ENCODE measurements at places on chromosomes 7 and 10. TPM values are rescaled to one million over a fixed set of nuclear protein-coding genes. Genes with fewer than 3 reads are reported as not detected.
A peak's percentile ranks its signal among the peaks of the same experiment; 100 is the strongest.

ATOH7 gene
- 0.15 TPM for total RNA-seq

GRCh38 chr10:97977673-97978072, 52.7 kb downstream of the CRTAC1 start:
- DNase-seq: no peak

GRCh38 chr10:104937567-104937966, 296.5 kb downstream of the SORCS3 start:
- DNase-seq: no peak

GRCh38 chr10:71964743-71965515, 734 bp downstream of the CHST3 start:
- peak; percentile 81 for DNase-seq

DNA sequence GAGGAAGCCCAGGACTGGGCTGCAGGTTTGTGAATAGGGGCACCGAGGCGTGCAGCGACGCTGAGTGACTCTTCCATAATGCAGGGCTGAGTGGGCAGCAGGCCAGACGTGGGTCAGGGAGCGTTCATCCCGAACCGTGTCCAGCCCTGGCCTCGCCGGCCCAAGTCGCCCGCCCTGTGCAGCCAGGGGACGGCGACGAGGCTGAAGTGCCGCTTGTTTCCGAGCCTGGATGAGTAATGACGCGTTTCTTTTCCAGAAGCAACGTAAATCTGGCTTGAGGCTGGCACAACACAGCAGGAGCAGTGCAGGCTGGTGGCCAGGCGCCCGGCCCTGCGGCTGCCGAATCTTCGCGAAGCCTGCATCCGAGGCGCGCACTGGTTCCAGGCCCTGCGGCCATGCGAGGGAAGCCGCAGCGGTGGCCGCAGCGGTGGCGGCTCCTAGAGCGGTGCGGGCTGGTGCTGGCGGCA, 74.0 kb upstream of the SEC61G start:
- DNase-seq: peak; percentile 28

GRCh38 chr7:110623436-110623835, 467.5 kb upstream of the LRRN3 start:
- DNase-seq: no peak

DNA sequence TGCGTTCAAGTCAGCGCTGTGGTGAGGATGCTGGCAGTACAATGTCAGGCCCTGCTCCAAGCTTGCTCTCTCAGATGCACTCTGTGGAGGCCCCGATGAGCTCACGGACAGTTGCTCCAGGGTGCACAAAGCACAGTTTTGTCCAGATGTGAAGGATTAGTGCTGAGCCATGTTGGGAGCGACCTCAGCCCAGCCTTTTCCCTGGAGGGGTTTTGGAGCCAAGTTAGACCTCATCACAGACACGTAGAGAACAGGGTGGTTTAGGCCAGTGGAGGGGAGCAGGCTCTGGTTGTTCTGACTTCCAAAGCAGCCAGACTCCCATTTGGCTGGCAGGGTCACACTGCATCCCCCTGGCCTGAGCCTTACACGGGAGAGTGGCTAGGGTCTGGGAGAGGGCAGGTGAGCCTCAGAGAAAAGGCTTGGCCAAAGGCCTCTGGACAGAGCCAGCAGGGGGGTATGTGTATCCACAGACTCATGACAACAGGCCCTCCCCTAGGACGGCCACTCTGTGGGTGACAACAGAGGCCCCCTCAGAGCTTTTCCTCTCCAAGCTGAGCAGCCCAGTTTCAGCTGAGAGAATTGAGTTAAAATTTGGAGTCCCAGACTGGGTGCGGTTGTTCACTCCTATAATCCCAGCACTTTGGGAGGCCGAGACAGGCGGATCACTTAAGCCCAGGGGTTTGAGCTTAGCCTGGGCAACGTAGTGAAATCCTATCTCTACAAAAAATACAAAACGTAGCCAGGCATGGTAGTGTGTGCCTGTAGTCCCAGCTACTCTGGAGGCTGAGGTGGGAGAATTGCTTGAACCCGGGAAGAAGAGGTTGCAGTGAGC, 4.7 kb downstream of the PLAC9 start:
- peak; percentile 15 for DNase-seq

DNA sequence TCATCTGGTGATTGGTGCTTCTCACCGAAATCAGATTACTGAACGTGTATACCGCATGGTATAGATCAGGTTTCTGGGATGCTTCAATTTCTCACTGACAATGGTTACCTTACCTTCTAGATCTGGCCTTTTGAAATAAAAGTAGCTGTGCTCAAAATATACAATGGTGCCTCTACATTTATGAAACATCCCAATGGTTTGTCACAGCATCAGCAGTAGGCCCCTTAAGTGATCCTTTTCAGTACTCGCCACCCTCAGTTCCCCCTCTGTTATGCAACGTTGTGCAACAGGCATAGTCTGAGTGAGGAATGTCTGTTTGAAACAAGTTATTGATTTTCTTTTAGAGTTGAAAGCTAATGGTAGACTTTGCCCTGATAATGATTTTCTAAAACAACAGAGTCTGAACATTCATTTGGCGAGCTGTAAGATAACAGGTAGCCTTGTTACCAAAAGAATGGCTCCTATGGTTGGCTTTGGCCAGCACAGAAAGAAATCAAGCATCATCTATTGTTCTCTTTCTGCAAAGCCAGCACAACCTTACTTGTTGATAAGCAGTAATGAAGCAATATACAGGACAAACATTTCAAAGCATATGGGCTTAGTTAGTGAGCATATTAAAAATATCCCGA, 693.9 kb downstream of the PARD3 start:
- no peak for DNase-seq

DNA sequence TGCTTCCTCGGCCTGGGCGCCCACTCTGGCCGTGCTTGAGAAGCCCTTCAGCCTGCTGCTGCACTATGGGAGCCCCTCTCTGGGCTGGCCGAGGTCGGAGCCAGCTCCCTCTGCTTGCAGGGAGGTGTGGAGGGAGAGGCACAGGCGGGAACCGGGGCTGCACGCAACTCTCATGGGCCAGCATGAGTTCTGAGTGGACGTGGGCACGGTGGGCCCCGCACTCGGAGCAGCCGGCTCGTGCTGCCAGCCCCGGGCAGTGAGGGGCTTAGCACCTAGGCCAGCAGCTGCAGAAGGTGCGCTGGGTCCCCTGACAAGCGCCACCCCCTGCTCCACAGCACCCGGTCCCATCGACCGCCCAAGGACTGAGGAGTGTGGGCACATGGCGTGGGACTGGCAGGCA, 9.0 kb upstream of the PDK4 start:
- DNase-seq: no peak

DNA sequence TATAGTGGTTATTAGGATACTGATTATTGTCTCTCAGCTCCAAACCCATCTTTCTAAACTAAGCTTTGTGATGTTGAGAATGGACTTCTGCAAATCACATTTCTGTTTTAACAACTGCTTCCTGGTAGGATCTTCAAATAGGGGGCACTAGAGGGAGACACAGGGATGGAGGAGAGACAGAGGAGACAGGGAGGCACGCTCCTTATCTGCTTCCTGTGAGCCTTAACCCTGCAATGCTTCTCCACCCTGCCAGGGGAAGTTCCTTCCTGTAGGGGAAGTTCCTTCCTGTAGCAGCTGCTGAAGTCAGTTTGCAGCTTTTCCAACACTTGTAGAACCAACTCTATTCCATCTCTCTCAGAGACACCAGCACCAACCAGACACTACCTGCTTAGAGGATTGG, 847.2 kb downstream of the CCSER2 start:
- peak; percentile 19 for DNase-seq

DNA sequence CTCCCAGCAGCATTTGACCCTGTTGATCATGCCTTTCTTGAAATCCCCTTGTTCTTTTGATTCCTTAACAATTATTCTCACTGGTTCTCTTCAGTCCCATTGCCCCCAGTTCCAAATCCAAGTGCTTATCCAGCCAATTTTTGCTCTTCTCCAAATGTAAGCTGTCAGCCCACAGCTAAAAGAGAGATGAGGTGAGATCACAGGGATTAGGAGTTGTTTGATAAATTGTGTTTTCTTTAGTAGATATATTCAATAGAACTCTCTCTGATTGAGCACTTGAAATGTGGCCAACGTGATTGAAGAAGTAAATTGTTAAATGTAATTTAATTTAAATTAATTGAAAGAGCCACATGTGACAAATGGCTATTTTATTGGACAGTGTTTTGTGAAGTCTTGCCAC, 76.6 kb upstream of the NME8 start:
- no peak for DNase-seq

DNA sequence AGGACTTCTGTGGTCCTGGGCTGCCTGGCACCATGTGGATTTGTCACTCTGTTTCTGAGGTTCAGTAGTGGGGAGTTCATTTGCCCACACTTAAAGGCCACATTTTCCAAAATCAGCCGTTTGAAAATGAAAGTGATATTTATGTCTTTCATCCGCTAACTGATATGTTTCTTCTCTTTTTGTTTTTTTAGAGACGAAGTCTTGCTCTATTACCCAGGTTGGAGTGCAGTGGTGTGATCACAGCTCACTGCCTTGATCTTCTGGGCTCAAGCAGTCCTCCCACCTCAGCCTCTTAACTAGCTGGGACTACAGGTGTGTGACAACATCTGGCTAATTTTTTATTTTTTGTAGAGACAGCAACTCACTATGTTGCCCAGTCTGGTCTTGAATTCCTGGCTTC, 58.6 kb downstream of the EBLN1 start:
- no peak for DNase-seq

DNA sequence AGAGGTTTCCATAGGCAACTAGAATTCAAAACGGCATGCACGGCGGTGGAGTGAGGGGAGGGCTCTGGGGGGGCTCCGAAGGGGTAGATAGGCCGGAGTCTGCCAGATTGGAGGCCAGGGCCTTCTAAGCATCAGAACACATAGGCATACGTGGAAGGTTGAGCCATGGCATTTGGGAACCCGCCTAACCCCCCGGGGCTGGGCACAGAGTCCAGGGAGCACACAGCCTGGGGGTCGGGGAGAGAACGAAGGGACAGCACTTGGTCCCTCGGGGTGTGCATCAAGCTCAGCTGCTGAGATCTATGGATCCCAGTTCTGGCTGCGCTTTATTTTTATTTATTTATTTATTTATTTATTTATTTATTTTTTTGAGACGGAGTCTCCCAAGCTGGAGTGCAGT, 89.4 kb upstream of the TNS3 start:
- DNase-seq: no peak

DNA sequence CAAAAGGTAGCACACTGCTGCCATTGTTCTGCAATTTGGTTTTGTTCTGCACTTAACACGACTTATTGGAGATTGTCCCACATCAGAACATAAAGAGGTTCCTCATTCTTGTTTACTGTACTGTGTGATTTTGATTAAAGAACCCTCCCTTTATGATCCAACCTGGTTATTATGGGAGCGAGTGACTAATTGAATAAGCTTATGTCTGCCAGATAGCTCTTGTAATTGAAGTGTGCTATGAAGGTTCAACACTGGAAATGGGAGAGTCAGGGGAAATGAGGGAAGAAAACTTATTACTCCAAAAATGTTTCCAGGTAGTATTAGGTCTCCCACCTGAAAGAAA, 33.9 kb downstream of the CASP7 start:
- DNase-seq: no peak

Measured in H7 (cell line).